Aorta (tissue), 5 donors: ENCODE measurements at places on chromosomes 5 and 9. TPM values are rescaled to one million over a fixed set of nuclear protein-coding genes. Genes with fewer than 3 reads are reported as not detected.

GRCh38 chr9:134694714-134695113 lies 53.1 kb downstream of the COL5A1 start:
- peak; percentile 40 for DNase-seq
- no peaks in the 10 kb centered on the region for H3K4me1 ChIP-seq
- H3K36me3 ChIP-seq = no peaks in the 10 kb centered on the region
- no peaks in the 10 kb centered on the region for H3K27me3 ChIP-seq

- no peaks in the 10 kb centered on the region for H3K36me3 ChIP-seq
- no peaks in the 10 kb centered on the region for H3K4me1 ChIP-seq
- no peak overlapping the region for H3K27ac ChIP-seq
- H3K4me3 ChIP-seq = no peak overlapping the region
- H3K27me3 ChIP-seq = no peaks in the 10 kb centered on the region
Measured at GRCh38 chr9:5326893-5327548, 12.7 kb downstream of the RLN1 start.

- H3K36me3 ChIP-seq = no peaks in the 10 kb centered on the region
- H3K27ac ChIP-seq = no peak overlapping the region
- no peaks in the 10 kb centered on the region for H3K4me1 ChIP-seq
- DNase-seq = no peak
- no peaks in the 10 kb centered on the region for H3K27me3 ChIP-seq
Measured at GRCh38 chr5:57768745-57769144, 286.1 kb upstream of the ACTBL2 start.

The SLC6A7 gene
- not detected for total RNA-seq

The SPRY4 gene
- total RNA-seq = 49.8 TPM

The ZFP37 gene
- total RNA-seq = 6.8 TPM

The NEURL1B gene
- total RNA-seq = 46.1 TPM
